ENCODE measurements at places on chromosomes 1 and 21.

DNA sequence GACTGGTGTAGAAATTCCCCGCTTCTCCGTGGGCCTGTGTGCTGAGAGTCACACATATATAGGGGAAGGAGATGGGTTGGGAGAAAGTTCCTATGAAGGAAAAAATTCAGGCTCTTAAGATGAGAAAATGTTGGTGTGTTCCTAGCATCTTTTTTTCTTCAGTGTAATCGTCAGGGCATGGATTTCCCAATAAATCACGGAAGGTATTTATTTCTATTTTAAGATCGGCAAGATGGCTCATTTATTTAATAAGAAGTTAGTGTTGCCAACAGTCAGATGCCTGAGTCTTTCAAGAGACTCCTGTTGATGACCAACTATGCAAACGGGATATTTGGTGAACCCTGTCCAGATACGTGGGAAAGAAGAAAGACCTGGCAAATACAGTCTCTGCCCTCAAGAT lies 58.2 kb downstream of the TGFB2 start:
- no peak for DNase-seq

DNA sequence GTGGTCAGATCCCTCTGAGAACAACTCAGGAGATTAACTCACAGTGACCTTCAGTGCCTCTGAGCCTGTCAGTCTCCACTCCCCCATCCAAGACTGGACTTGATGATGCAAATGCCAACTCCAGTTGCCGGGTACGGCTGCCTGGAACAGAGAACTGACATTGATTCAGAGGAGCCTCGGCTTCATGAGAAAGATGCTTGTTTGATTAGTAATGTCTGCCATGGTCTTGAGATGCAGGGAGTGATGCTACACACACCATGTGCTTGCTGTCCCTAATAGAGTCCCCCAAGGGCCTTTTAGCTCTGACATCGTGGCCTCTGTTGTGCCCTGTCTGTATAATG lies 51.8 kb upstream of the LRP8 start:
- no peak for DNase-seq

GRCh38 chr1:164466429-164466828 lies 92.6 kb upstream of the PBX1 start:
- DNase-seq: no peak

DNA sequence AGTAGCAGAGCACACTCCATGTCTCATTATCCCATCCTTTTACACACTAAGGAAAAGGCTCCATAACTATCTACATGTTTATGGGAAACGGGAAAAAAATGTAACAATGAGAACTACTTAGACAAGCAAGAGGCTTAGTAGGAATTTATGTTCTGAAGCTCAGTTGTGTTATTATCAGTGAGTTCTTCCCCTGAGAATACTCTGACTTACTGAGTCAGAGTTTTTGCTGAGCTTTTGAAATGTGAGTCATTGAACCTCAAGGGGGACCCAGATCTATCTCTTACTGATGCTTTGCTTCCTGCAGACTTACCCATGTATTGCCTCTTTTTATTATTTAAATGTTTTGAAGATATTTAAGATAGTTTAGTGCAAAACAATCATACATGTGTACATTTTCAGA lies 20.1 kb downstream of the CFHR5 start:
- no peak for DNase-seq

- no peak for DNase-seq
Measured at GRCh38 chr1:172448995-172449584, 5.2 kb upstream of the PIGC start.

DNA sequence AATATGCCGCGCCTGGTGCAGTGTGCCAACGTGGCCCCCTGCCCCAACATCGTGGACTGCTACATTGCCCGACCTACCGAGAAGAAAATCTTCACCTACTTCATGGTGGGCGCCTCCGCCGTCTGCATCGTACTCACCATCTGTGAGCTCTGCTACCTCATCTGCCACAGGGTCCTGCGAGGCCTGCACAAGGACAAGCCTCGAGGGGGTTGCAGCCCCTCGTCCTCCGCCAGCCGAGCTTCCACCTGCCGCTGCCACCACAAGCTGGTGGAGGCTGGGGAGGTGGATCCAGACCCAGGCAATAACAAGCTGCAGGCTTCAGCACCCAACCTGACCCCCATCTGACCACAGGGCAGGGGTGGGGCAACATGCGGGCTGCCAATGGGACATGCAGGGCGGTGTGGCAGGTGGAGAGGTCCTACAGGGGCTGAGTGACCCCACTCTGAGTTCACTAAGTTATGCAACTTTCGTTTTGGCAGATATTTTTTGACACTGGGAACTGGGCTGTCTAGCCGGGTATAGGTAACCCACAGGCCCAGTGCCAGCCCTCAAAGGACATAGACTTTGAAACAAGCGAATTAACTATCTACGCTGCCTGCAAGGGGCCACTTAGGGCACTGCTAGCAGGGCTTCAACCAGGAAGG lies 4.3 kb downstream of the GJB3 start:
- no peak for DNase-seq

DNA sequence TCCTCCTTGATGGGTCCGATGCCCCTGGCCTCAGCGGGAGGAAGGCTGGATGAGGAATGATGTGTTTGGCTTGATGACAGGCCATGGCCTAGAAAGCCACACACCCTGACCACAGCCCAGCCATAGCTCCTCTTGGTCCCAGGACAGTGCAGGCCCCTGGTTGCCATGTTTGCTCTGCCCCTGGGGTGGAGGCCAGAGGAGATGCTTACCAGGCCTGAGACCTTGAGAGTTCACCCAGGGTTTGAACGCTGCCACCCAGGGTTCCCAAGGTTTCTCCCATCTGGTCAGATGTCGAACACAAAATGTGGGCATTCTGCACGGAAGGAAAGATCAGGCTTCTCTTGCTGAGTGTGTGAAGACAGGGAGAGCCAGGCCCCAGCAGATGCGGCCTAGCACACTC lies 2.6 kb downstream of the C1orf226 start:
- no peak for DNase-seq

DNA sequence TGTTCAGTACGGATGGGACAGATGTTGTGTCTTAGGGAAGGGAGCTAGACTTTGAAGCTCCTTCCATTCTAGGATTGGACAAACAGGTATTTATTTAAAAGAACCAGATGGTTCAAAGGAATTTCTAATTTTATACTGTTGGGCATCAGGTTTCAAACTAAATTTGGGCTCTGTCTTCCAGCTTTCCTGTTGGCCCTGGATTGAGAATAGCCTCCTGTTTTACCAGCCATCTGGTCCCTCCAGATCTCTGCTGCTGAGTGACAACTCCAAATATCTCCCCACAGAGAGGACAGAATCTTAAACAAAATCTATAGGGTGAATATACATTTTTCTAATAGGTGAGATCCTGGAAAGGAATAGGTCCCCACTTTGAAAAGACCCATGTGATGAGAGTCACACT lies 52.5 kb upstream of the CNIH3 start:
- no peak for DNase-seq

- no peak for DNase-seq
Measured at GRCh38 chr21:16589006-16589898, 859.5 kb downstream of the USP25 start.

Data from T follicular helper cell (primary cell).